ENCODE measurements at places on chromosomes 3 and 15.

DNA sequence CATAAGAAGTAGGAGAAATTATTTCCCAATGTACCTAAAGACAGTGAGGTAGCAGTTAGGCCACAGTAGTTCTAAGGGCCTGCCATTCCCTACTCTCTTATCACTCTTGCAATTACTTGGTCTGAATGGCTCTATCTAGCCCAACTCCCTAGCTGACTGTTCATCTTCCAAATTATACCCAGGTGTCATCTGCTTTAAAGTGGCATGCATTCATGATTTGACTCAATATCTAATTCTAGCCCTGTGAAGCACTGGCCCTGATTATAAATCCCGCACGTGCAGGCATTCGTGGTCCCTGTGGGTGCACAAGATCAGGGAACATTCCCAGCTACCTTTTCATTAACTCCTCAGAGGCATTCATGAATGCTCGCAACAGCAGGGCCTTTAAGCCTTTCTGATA is 43.1 kb upstream of the ZNF774 start:
- DNase-seq = no peak

GRCh38 chr15:65213241-65213640 is 2.0 kb upstream of the CILP start:
- DNase-seq = no peak

DNA sequence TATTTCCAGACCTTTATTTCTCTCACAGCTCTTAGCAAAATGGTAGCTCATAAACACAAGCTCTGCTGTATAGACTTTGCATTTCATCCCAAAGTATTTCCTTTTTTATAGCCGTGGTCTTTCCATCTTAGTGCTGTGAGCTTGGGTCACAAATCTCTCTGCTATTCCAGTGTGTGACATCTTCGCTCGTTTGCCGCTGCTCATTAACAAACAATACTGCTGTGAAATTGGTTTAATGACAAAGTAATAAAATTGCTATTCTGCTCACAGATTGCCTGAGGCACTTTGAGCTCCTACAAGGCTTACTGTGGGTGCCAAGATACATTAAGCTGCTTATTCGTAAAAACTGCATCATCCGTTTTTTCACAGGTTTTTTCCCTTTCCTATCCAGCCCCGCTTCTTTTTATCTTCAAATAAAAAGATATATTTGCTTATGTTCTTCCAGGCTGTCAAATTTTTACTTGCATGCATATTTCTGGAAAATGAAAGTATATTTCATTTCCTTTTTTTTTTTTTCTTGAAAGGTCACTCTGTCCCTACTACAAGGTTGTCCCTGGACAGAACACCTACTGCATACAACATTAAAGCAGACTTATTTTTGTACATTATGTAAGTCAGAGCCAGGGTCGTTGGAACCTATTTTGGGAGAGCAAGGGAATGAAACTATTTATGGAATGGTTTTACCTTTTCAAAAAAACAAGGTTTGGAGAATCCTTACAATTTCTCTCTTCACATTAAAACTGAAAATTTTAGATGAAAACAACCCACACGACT is 174.5 kb downstream of the MEIS2 start:
- peak; percentile 68 for DNase-seq

- DNase-seq = peak; percentile 9
Observed at GRCh38 chr3:54550221-54550977, 377.5 kb downstream of the LRTM1 start.

GRCh38 chr3:118705487-118706219 is 329.0 kb downstream of the IGSF11 start:
- no peak for DNase-seq

DNA sequence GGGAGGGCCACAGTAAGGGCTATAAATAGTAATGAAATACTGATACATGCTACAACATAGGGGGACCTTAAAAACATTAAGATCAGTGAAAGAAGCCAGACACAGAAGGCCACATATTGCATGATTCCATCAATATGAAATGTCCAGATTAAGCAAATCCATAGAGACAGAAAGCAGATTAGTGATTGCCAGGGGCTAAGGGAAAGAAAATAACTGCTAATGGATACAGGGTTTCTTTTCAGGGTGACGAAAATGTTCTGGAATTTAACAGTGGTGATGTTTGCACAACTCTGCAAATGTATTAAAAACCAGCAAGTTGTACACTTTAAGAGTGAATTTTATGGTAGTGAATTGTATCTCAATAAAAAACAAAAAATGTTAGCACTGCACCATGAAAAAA is 37.0 kb downstream of the PIK3R4 start:
- DNase-seq = no peak

- DNase-seq = no peak
Observed at GRCh38 chr3:39748763-39749162, 60.6 kb upstream of the MYRIP start.

DNA sequence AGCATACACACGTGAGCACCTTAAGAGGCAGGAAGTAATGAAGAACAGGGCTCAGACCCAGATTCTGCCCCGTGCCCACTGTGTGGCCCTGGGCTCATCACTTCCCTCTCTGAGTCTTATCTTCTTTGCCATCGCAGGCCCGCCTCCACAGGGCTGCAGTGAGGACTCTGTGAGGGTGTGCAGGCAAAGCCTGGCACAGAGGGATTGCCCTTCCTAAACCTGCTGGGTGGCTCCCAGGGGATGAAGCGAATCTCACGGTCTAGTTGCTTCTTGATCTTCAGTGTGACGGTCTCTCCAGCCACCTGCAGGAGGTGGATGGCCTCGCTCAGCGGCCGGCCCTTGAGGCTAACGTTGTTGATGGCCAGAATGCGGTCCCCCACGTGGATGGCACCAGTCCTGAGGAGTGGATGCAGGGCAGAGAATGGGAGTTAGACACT is 32.8 kb downstream of the GRIP2 start:
- DNase-seq = no peak

- no peak for DNase-seq
Observed at GRCh38 chr3:107913701-107914100, 177.1 kb downstream of the CD47 start.

DNA sequence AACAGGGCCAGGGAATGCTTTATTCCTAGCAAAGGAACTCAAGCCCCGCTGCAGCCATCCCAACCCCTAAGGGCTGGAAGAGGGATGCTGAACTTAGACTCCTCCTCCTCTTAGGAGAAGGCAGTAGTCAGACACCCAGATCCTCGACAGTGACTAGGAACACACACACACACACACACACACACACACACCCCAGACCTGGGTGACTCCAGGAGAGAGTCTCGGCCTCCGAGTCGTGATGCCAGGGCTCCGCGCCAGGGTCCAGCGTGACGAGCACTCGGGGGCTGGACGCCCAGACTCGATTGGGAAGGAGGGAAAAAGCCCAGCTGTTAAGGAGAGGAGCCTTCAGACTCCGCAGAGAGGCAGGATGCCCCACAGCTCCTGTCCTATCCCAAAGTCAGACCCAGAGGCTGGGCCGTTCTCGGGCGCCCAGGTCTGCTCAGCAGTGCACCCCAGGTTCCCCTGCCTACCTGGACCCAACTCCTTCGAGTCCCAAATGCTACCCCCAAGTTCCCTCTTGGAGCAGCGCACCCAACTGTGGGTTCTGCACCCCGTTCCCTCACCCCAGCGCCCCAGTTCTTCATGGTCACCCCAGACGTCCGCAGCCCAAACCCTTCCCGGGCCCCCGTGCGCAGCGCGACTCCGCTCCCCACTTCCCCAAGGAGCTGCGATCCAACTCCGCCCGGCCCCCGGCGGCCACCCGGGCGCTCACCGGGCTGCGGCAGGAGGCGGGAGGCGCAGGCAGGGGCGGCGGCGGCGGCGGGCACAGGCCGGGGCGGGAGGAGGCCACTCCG is 421 bp downstream of the BMF start:
- peak; percentile 57 for DNase-seq

GRCh38 chr3:174822320-174822719 is 36.8 kb upstream of the NAALADL2 start:
- DNase-seq = no peak

DNA sequence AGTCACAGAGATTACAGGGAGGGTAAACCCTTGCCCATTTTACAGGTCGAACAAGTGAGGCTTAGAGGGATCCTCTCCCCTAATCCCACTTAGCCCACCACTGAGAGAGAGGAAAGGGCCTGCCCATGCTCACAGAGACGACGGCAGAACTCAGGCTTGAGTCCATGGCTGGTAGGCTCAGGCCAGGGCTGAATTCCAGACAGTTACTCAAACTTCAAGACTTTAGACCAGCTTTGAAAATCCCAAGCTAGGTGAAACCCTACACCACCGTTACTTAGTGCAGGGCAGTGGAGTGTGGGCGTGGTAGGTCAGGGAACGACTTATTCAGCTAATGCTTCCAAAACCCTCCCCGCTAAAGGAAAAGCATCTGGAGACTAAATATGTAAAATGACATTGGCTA is 16.4 kb downstream of the GRIP2 start:
- no peak for DNase-seq

DNA sequence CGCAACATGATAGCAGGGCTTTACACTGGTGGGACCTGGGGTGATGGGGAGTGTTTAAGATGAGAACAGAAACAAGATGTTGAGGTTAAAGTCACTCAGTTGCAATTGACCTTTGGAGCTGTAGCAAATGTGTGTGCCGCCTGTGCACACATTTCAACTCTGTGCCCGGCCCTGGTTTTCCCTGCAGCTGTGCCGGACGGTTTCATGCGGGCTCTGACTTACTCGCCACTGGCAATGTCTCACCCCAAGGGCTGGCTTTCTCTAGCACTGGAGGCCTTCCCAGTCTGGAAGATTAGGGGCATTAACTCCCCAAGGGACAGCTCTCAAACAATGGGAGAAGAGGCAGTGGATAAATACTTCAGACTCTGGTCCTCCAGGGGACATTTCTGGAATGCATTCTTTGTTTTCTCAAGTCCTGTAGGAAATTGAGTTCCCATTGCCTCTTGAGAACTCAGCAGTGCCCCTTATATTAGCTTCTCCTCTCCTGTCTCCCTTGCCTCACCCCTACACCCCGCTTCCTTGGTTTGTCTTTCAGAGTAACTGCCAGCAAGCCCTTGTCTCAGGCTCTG is 152.5 kb downstream of the EDEM1 start:
- DNase-seq = peak; percentile 59

Data from NCI-H1417 (cell line).